Inflammatory macrophage treated with lipopolysaccharide for 4 hours (primary cell): ENCODE measurements at places on chromosomes 1 and 21.

DNA sequence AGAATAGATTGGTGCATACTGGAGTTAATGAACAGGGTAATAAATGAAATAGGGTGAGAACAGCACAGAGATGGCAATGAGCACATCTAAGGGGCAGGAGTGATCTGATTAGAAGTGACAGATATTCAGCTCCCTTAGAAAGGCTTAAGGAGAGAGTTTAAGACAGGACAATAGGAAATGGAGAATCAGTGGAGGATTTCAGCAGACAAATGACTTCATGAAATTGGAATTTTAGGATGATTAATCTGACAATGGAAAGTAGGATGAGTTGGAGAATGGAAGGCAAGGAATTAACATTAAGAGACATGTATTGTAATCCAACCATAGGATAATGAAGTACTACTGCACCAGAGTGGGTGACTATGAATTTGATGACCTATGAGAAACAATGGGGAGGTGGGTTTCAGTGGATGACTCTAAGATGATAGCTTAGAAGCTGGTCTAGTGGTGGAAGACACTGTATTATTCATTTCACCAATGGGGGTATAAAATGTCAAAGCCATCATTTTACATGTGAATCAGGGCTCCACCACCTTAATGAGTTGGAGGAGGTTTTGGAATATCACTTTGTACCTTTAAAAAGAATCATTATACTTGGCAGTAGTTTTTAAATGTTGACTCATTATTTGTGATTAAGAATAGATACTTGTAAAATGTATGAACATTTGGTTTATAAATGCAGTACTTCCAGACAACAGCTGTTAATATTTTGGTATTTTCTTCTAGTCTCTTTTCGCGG is 139.1 kb downstream of the PLA2G4A start:
- no peak for DNase-seq

DNA sequence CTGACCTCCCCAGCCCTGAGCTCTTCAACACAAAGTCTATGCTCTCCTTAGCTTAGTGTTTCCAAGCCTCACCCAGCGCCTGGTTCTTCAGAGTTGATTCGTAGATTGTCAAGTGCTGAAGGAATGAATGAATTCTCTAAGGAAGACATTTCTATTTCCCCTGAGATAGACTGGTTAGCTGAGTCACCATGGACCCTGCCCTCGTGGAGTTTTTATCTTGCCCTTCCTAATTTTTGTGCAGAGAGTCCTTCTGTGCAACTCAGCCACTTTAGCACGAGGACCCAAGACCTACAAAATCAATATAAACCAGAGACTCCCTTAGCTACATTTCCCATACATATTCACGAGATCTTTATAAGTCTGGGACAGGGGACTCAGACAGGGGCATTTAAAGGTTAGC is 2.6 kb upstream of the CD244 start:
- no peak for DNase-seq

DNA sequence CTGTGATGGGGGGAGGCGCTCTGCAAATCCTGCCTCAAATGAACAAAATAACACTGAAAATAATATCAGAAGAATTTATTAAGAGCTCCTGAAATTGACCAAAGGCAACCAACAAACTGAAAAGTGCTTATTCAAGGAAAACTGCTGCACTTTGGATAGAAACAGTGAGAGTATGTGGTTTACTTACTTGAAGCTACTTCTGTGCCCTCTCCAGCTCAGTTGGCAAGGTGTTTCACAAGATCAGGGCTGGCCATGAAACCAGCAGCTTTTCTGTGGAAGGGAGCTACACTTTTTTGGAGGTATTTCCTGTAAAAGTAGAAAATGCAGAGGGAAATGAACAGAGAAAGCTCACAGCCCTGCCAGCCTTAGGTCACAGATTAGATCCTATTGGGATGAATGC is 310.0 kb upstream of the SPAG17 start:
- no peak for DNase-seq

GRCh38 chr1:113320972-113321680 is 69.2 kb upstream of the MAGI3 start:
- no peak for DNase-seq
